Activated CD4-positive, alpha-beta T cell treated with anti-CD3 and anti-CD28 coated beads, Interleukin-2, amount 50 U/mL, for 24 hours (primary cell): ENCODE measurements at places on chromosomes 11 and 22.

GRCh38 chr11:94926271-94926625 lies 47.1 kb downstream of the CWC15 start:
- no peak for DNase-seq

DNA sequence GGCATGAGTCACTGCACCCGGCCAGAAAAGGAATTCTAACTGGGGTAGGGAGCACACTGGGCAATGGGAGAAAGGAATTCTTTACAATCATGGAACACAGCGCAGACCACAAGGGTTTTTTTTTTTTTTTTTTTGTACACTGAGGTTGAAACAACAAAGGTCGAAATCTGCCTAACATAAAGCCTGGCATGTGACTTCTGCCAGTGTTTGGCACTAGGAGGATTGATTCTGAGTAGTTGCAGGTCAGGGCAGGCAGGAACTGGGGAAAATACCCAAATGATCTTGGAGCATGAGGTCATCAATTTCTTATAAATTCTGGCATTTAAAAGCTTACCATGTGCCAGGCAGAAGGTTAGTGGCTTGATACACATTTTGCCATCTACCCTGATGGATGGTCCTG lies 202.0 kb upstream of the SNX19 start:
- DNase-seq = no peak

DNA sequence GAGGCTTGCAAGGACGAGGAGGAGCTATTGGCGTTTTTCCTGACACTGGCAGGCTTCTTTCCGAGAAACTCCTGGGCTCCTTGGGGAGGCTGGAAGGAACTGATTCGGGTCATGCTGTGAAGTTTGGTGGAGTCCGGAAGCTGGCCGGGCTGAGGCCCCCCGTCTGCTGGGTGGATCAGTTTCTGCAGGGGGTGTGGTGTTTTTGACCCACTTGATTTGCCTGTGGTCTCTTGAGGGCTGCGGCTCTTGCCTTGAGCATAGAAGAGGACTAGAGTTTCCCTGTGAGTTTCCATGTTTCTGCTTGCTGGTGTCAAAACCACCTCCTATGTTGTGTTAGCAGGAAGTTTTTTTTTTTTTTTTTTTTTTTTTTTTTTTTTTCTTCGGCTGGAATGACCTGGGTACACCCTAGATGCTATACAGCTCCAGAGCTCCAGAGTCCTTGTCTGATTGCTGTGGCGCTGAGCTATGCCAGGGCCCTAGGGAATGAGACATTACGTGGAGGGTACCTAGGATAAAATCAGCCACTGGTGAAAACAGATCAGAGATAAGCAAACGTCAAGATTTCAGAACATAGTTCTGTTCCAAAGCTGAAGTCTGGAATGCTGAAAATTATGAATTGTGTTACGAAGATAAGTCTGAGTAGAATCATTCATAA lies 728 bp downstream of the TBC1D22A start:
- DNase-seq = no peak

DNA sequence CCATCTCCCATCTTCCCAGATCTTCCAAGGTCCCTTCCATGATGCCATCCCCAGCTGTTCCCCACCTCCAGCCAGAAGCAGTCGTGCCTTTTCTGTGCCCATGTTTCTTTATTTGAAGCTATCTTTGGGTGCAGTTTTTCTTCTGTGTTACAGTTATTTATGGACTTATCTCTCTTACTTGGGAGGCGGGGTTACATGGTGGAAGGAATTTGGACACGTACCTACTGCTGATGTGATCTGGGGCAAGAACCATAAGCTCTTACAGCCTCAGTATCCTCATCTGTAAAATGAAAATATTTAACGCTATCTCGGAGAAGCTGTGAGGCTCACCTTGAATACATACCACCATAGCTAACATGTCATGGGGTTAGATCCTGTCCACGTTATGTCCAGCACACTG lies 98.9 kb downstream of the ZBTB16 start:
- no peak for DNase-seq

- no peak for DNase-seq
Observed at GRCh38 chr22:38481871-38482332, 14.0 kb downstream of the KDELR3 start.

DNA sequence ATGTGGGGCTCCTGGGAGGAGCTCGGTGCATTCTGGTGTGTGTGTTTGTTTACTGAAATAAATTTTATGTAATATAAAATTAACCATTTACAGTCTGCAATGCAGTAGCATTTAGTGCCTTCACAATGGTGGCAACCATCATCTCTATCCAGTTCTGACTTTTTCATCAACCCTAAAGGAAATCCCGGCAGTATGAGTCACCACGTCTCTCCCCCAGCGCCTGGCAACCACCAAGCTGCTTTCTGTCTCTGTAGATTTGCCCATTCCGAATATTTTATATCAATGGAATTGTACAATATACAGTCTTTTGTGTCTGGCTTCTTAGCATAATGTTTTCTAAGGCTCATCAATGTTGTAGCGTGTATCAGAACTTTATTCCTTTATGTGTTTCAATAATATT lies 300.5 kb downstream of the MIAT start:
- DNase-seq = no peak
